ENCODE measurements at places on chromosomes 2 and 18.

- DNase-seq: peak; percentile 24
Observed at GRCh38 chr18:50687491-50687890, 127.6 kb downstream of the MAPK4 start.

DNA sequence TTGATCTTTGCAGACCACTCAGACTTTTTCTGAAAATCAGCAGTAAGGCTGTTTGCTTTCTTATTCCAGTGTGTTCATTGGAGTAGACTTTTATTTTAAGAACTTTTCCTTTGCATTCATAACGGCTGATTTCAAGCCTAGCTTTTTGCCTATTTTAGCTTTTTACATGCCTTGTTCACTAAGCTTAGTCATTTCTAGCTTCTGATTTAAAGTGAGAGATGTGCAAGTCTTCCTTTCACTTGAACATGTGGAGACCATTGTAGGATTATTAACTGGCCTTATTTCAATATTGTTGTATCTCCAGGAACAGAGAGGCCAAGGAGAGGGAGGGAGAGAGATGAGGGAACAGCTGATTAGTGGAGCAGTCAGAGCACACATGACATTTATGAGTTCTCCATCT lies 32.1 kb downstream of the RNMT start:
- no peak for DNase-seq

DNA sequence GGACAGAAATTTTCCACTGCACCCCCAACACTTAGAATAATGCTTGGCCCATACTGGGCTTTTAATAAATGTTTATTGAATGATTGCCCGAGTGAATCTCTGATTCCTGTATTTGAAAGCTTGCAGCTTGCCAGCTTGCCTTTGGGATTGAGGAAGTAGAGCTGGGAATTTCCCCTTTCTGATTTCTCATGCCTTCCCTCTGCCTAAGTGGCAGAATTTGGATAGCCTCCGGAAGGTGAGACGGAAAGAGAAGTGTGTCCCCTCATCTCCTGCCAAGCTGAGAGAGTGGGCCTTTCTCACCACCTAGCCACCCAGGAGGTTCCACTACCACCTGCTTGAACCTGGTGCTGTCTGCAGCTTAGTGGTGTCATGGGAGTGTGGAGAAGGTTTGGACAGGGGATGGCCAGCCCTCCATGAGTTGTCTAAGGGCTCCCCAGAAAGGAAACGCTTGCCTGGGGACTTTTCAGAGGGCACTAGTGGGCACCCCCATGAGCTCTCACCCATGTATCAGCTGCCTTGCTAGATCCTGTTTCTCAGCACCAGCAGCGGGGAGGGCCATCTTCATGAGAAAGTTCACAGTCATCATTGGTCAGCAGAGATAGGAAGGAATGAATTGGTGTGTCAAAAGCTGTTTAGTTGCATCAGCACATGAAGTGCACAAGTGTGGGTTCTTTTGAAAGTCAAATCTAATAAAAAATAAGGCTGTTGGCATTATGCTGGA lies 8.6 kb upstream of the NCOA1 start:
- no peak for DNase-seq

DNA sequence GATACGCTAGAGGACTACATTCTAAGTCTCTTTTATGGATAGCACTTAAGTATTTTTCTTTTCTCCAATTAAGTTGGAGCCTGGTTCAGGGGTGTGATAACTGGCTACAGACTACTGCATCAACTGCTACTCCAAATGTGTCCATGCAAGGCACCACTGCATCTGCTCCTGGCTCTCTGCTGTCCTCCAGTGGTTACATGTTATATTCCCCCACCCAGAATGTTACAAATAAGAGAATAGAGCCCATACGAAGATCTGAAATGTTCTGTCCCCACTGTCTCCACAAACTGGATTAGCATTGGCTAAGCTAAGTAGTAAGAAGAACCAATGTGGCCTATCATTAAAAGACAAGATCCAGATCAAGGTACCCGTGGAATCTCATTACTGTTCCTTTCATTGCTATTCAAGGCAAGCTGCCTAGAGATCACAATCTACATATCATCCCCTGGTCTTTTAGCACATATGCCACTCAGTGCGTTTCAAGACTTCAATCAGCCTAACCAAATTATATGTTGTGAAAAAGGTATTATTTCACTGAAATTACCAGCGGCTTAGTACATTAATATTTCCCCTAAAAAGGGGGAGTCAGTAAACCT lies 308.3 kb upstream of the SLC8A1 start:
- peak; percentile 72 for DNase-seq

DNA sequence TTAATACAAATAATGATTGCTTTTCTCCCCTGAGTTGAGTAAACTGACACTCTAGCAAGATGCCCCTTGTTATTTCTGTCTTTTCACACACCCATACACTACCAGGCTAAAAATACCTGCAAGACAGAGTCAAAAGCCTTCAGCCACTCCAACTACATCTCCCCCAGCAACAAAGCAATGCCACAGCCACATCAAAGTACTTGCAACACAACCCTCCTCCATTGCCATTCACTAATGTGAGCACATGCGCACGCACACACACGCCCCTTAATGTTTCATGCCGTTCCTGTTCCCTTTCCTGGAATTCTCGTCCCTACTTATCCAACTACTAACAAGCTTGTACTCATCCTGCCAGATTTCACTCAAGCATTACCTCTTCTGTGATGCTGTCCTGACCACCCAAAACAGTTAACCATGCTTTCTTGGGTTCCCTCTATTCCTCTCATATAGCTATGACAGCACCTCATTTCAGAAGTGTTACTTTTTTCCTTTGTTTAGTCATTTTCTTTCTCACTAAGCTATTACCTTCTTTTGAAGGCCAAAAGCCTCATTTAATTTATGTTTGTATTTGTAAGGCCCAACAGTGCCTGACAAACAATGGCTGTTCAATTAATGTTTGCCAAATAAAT lies 29.6 kb downstream of the SLC25A12 start:
- DNase-seq: no peak

DNA sequence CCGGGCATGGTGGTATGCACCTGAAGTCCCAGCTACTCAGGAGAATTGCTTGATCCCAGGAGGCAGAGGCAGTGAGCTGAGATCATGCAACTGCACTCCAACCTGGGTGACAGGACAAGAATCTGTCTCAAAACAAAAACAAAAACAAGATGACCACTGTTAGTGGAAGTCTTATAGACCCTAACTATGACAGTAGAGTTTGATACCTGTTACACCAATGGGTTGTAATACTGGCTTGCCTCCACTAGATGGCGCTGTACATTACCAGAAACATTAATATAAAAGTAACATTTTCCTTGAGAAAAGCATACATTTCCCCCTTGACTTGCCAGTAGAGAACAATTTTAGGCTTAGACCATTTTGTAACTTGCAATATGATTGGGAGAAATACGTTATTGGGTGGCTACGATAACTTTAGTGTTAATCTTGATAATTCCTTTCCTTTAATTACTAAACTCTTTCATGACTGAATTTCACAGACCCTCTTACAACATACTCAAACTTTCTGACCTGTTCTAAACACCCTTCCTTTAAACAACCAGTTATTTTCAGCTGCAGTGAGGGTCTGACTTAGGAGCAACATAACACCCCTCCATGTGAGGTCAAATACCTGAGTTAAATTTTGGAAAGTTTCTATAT lies 19.5 kb downstream of the SLC25A52 start:
- DNase-seq: no peak

GRCh38 chr2:105329561-105330495 lies at the start of gene TGFBRAP1:
TSS of gene TGFBRAP1 (minus strand) at chr2:105329735. CDS start at chr2:105308301, 21,434 bp downstream.
- DNase-seq: peak; percentile 74

- peak; percentile 48 for DNase-seq
Observed at GRCh38 chr2:8572712-8573233, 109.1 kb upstream of the ID2 start.

- no peak for DNase-seq
Observed at GRCh38 chr18:46291149-46291548, 187.0 kb downstream of the HAUS1 start.

GRCh38 chr2:176234156-176234555 lies 35.1 kb upstream of the MTX2 start:
- DNase-seq: no peak

DNA sequence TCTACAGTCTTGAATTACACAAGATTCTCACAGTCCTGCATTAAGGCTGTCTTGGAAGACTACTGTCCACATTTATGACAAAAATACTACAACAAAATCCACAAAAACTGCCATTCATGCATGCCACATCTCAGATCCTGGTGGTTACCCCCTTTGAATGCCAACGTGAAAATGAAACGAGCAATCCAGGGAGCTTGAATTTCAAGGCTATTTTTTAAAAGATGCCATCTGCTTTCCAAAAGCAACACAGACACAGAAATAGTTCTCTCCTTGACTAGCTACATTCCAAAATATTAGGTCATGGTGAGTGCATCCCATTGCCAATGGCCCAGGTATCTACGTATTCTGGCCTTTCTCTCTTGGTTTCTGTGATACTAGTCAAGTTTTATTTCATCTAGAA lies 36.3 kb downstream of the IRS1 start:
- DNase-seq: no peak

GRCh38 chr2:172863341-172863740 lies 127.7 kb downstream of the RAPGEF4 start:
- DNase-seq: no peak

- no peak for DNase-seq
Observed at GRCh38 chr18:32317651-32318050, 127.8 kb downstream of the MEP1B start.

- DNase-seq: no peak
Observed at GRCh38 chr18:28372186-28372585, 195.3 kb upstream of the CDH2 start.

DNA sequence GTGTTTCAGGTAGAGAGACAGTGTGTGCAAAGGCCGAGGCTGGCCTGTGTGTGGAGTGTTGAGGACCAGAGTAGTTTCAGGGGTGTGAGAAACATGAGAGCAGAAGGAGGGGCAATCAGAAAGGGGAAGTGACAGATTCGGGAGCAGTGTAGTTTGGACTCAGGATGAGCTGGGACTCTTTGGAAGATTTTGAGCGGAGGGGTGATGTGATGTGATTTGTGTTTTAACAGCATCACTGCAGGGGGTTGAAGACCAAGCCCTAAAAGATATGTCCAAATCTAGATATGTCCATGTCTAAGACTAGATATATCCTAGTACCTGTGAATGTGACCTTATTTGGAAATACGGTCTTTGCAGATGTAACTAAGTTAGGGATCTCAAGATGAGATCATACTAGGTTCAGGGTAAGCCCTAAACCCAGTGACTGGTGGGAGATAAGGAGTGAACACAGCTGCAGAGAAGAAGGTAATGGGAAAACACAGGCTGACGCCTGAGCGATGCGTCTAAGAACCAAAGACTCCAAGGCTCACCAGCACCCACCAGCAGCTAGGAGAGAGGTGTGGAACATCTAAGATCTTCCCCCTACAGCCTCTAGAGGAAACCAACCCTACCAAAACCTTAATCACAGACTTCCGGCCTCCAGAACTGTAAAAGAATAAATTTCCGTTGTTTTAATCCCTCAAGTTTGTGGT lies 38.5 kb upstream of the MYO3B start:
- no peak for DNase-seq

DNA sequence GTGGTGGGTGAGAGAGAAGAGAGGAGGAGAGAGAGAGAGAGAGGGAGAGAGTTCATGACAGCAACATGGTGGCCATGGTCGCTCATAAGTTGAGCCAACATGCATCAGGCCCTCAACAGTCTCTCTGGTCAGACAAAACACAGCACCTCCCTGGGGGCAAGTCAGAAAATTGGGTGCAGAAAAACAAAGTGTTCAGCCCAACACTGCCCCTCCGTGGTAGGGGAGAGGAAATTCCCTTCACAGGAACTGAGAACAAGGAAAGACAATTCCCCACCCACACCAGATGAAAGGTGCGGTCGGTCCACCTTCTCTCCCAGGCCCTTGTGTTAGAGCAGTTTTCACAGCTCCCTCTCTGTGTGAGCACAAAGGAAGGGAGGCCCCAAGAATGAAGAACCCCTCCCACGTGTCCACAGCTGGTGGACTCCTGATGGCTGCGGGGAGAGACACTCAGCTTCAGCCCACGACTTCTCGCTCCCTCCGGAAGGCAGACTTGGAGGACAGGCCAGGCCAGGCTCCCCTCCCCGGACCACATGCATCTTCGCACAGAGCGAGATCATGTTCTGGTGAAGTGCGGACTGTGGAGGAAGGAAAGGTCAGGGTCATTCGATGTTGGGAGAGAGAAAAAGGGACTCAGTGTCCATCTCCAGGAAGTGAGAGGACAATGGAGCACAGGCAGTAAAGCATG lies 181.7 kb downstream of the ANAPC1 start:
- DNase-seq: no peak

GRCh38 chr2:223937535-223937934 lies 7.6 kb downstream of the WDFY1 start:
- DNase-seq: no peak

- no peak for DNase-seq
Observed at GRCh38 chr2:238425505-238425978, 1.2 kb upstream of the ASB1 start.

GRCh38 chr2:239349453-239350135 lies 51.2 kb downstream of the HDAC4 start:
- peak; percentile 73 for DNase-seq

GRCh38 chr2:150225030-150225429 lies 262.4 kb downstream of the RND3 start:
- no peak for DNase-seq

- DNase-seq: no peak
Observed at GRCh38 chr18:50465211-50466153, 90.6 kb downstream of the SKA1 start.

DNA sequence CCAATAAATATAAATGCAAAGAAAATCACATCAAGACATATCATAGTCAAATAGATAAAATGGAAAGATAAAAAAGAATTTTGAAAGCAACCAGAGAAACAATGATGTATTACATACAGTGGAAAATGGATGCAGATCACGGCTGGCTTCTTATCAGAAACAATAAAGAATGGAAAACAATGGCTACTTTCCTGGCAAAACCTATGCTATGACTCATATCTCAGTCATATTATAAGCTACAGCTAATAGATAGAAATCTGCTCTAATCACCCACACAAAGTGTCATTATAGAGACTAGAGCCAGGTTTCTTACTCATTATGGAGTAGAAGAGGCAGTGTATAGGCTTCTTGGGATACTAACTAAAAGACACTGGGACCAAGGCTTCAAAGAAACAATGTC lies 93.5 kb upstream of the TACR1 start:
- no peak for DNase-seq

GRCh38 chr2:42804338-42804737 lies 12.0 kb upstream of the HAAO start:
- DNase-seq: no peak

GRCh38 chr2:31070339-31071125 lies 67.7 kb downstream of the GALNT14 start:
- no peak for DNase-seq

DNA sequence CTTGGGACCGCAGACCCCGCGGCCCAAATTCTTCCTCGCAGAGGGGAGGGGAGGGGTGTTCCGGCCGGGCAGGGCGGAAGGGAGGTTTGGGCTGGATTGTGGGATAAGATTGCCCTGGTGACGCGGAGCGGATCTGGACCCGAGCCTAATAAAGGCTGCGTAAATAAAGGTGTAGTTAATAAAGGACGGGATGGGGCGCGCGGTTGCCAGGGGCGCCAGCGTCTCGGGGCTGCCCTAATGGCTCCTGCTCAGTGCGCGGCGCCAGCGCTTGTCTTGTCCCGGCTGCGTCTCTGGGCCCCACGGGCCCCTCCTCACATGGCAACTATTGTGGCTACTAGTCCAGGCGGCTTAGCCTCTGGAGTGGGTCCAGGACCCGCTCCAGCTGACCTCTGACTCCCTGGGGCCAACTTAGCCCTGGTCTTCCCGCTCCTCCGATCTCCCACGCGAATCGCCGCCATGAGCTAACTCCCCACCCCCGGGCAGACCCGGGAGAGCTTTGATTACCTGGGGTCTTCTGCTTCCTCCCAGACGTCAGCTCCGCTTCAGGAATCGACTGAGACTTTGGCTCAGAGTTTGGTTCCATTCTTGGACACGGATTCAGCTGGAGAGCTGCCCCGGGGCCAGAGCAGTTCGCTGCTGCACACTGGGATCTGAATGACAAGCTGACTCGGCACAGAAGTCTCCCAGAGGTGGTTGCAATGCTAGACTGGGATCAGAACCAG lies 36.5 kb downstream of the SLC25A52 start:
- DNase-seq: peak; percentile 65
